ENCODE measurements at places on chromosomes 12 and 14.

DNA sequence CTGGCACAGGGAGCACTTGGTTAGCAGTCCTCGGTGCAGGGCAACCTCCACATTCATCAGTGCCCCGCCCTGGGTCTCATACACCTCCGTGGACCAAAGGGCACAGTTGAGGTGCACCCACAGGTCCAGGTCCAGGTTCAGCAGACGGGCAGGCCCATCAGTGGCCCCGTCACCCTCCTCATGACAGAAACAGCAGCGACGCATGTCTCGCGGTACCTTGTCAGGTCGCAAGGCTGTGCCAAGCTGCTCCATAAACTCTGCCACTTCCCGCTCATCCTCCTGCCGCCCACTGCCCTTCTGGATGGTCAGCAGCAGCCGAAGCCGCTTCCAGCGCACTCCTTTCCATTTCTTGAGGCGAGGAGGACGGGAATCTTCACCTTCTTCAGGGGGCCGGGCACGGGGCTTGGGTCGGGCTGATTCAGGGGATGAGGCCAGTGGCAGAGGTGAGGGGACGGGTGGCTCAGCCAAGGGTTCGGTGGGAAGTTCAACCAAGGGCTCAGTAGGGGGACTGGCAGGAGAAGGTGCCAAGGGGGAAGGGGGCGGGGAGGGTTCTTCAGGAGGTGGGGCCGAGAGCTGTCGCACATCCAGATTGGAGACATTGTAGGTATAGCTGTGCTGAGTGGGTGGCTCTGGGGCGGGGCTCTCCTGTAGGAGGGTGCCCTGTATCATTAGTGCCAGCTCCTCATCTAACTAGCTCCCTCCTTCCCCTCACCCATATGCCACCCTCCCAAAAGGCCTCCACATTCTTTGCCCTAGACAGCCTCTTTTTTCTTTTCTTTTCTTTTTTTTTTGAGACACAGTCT, 8.3 kb upstream of the PRKAG1 start:
- DNase-seq, result no peak

GRCh38 chr12:75756771-75757170, 245.4 kb upstream of the KRR1 start:
- DNase-seq, result no peak

DNA sequence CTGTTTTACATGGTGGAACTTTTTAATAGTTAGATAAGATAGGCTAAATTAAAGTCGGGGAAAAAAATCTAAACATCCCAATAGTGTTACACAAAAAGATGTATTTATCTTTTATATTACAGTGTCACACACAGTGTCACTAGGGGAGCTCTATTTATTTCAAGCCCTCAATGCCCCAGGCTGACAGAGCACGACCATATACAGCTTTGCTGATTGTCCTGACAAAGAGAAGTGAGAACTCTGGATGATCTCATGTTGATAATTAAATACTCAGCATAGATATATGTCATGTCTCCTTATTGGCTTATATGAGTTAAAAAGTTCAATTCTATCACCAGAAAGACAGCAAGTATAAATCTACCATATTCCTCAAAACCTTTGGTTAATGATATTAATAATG, 594.3 kb downstream of the LRFN5 start:
- DNase-seq, result no peak

- DNase-seq, result no peak
These were observed 166.3 kb upstream of the RTL1 start for GRCh38 chr14:101069666-101070362.

- DNase-seq, result no peak
These were observed 769.8 kb upstream of the MGAT4C start for GRCh38 chr12:87025976-87026375.

DNA sequence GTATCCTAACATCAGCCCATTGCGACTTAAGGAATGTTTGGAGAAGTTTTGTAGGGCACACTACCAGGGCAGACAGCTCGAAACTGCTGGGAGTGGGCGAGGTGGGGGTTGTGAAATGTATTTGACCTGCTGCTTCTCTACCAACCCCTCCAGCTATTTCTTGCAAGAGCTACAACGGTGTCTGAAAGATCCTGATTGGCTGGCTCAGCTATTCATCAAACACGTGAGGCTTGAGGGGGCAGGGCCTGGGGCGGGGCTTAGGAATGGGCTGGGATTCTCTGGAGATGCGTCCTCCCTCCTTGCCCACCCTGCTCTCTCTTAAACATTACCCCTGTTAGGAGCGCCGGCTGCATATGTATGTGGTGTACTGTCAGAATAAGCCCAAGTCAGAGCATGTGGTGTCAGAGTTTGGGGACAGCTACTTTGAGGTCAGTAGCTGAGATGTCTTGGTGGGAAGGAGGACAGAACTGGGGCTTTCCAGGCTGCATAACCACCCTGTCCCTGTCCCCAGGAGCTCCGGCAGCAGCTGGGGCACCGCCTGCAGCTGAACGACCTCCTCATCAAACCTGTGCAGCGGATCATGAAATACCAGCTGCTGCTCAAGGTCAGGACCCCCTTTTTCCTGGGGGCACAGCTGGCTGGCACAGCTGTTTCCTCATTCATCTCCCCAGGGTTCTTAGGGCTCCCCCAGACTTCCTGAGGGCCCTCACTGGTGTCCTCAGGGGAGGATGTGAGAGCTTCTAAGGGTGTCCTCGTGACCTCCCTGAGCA, 3.1 kb downstream of the ARHGEF25 start:
- DNase-seq, result no peak

- no peak for DNase-seq
These were observed 21.0 kb upstream of the SNX6 start for GRCh38 chr14:34650786-34651584.

DNA sequence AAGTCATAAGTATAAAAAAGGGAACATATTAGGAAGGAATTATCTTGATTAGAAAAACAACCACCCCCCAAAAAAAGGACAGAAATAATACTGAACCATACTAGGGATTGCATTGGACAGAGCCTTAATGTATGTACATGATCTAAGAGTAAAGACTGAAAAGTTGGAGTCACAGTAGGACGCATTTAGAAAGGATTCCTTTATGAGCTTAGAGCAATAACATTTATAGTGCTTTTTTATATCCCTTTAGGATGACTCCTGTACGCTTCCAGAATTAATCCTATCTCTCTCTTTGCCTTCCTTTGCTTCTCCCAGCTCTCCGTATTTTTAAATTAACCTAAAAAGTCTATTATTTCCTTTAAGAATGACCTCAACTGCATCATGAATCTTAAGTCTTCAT, 75.3 kb downstream of the PTPRR start:
- DNase-seq, result no peak

GRCh38 chr12:52791271-52792184, 4.4 kb downstream of the KRT3 start:
- no peak for DNase-seq

GRCh38 chr12:124747426-124748161, 116.1 kb downstream of the SCARB1 start:
- no peak for DNase-seq
